Endodermal cell (in vitro differentiated cells): ENCODE measurements at places on chromosomes 4 and X. TPM values are rescaled to one million over a fixed set of nuclear protein-coding genes. Genes with fewer than 3 reads are reported as not detected.

The CHIC2 gene
- 13.5 to 22.5 TPM (median 14.4 TPM) in 3 replicates for total RNA-seq

GRCh38 chr4:83212041-83212851 is 72.4 kb downstream of the COQ2 start:
- no peak overlapping the region for H3K4me3 ChIP-seq
- DNase-seq: no peak
- H3K27ac ChIP-seq: no peak overlapping the region
- no peaks in the 10 kb centered on the region for H3K36me3 ChIP-seq
- H3K27me3 ChIP-seq: no peaks in the 10 kb centered on the region

DNA sequence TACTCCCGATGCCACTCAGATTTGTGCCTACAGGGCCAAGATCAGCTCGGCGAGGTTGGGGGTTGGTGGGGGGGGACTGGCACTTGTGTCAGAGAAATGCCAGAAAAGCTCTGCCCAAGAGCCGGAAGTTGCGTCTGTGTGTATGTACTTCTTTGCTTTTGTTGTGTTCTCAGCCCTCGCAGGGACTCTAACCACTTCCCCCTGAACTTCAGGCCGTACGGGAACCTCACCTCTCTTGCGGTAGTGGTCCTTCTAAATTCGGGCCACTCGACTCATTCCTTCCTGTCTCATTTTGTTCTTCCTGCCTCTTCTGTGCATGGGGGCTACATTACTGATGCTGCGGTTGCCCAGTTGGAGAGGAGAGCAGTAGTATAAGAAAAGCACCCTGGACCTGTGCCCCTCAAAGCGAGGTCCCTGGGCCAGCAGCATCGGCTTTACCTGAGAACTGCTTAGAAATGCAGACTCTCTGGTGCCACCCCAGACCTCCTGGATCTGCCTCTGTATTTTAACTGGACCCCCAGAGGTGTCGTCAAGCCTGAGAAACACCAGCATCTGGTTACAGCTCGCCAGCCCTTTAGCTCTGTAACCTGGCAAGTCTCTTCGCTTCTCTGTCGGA is 146.3 kb upstream of the RPS6KA3 start:
- H3K27me3 ChIP-seq: peaks cover 77% of the 10 kb centered on the region
- H3K36me3 ChIP-seq: no peaks in the 10 kb centered on the region
- H3K4me1 ChIP-seq: no peaks in the 10 kb centered on the region
- no peak overlapping the region for H3K4me3 ChIP-seq
- H3K27ac ChIP-seq: no peak overlapping the region
- DNase-seq: no peak

- no peak for DNase-seq
- no peaks in the 10 kb centered on the region for H3K4me1 ChIP-seq
- no peak overlapping the region for H3K27ac ChIP-seq
Measured at GRCh38 chr4:141335166-141335565, 114.5 kb downstream of the ZNF330 start.

The RTL9 gene
- 0.23 and 0.29 TPM in 2 replicates for total RNA-seq

- H3K27me3 ChIP-seq: no peaks in the 10 kb centered on the region
- no peak overlapping the region for H3K4me3 ChIP-seq
- no peaks in the 10 kb centered on the region for H3K4me1 ChIP-seq
- no peaks in the 10 kb centered on the region for H3K36me3 ChIP-seq
- DNase-seq: no peak
- no peak overlapping the region for H3K27ac ChIP-seq
Measured at GRCh38 chrX:119655125-119655524, 37.8 kb downstream of the SEPTIN6 start.

DNA sequence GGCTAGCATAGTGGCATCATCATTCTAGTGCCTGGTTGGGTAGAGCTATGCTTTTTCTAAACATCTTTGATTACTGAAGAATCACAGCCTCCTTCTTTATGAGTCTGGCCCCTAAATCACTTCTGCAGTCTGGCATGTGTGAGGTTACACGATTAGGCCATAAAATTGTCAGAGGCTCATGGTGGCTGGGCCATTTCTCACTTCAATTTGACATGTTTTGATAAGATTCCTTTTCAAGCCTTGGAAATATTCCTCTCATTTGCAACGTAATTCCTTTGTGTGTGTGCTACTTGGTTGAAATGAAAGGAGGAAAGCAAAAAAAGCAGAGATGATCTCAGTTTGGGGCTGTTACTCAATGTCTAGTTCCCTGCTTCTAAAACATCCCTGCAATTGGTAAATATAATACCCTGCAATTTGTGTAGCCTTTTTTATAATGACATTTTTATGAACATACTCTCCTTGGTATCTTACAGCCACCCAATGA is 6.2 kb downstream of the CCKAR start:
- no peaks in the 10 kb centered on the region for H3K4me1 ChIP-seq
- no peak for DNase-seq
- peaks cover 11% of the 10 kb centered on the region for H3K27me3 ChIP-seq
- no peak overlapping the region for H3K27ac ChIP-seq
- H3K36me3 ChIP-seq: no peaks in the 10 kb centered on the region

The MAGEB16 gene
- total RNA-seq: not detected in 3 replicates

DNA sequence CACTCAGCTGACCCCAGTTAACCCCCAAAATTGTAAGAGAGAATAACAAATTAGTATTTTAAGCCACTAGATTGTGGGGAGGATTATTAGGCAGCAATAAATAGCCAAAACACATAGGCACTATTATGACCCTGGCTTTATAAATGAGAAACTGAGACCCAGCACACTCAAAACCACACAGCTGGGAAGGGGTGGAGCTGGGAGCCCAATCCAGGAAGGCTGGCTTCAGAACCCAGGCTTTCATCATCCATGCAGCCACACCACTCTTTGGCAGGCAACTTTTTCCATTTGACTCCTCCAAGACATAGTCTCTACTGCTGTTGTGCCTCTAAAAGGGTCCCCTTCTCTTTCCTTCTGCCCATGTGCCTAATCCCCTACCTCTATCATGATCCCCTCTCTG is 253.8 kb downstream of the DHX15 start:
- no peak overlapping the region for H3K4me3 ChIP-seq
- H3K36me3 ChIP-seq: no peaks in the 10 kb centered on the region
- H3K27ac ChIP-seq: no peak overlapping the region
- DNase-seq: no peak

The CASP6 gene
- 11.1 to 25.1 TPM (median 21.8 TPM) in 3 replicates for total RNA-seq

DNA sequence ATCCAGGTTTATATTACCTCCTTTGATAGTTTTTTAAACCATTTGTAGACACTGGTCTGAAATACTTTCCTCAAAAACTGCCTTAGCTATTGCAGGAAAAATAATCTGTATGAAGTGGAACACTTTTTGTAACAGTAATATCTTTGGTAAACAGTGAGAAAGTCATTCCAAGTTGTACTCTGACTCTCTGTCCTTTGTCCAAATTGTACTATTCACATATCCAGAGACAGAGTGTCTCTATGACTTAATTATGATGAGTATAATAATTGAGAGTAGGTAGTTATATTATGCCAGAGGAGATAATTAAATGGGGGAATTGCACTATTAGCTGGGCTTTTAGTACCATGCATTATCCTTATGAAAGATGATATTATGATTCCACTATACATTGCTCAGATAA is 112.6 kb upstream of the LCORL start:
- H3K36me3 ChIP-seq: no peaks in the 10 kb centered on the region
- no peak overlapping the region for H3K27ac ChIP-seq
- no peaks in the 10 kb centered on the region for H3K4me1 ChIP-seq

- H3K27me3 ChIP-seq: no peaks in the 10 kb centered on the region
- H3K27ac ChIP-seq: no peak overlapping the region
- DNase-seq: peak; percentile 18
- H3K4me1 ChIP-seq: no peaks in the 10 kb centered on the region
Measured at GRCh38 chrX:16788477-16788876, 2.2 kb downstream of the TXLNG start.

- no peaks in the 10 kb centered on the region for H3K36me3 ChIP-seq
- DNase-seq: no peak
- no peaks in the 10 kb centered on the region for H3K4me1 ChIP-seq
- no peak overlapping the region for H3K27ac ChIP-seq
Measured at GRCh38 chrX:9730752-9731151, 34.9 kb downstream of the GPR143 start.

GRCh38 chr4:13151194-13151593 is 332.9 kb downstream of the RAB28 start:
- no peaks in the 10 kb centered on the region for H3K27me3 ChIP-seq
- H3K4me1 ChIP-seq: no peaks in the 10 kb centered on the region
- H3K27ac ChIP-seq: no peak overlapping the region
- H3K4me3 ChIP-seq: no peak overlapping the region
- no peaks in the 10 kb centered on the region for H3K36me3 ChIP-seq

GRCh38 chr4:1033840-1034551 is 22.6 kb downstream of the FGFRL1 start:
- no peaks in the 10 kb centered on the region for H3K27me3 ChIP-seq
- H3K36me3 ChIP-seq: no peaks in the 10 kb centered on the region
- H3K27ac ChIP-seq: no peak overlapping the region
- H3K4me1 ChIP-seq: no peaks in the 10 kb centered on the region
- DNase-seq: peak; percentile 53

The OFD1 gene
- total RNA-seq: 25.9 to 34.8 TPM (median 30.2 TPM) in 3 replicates

- H3K36me3 ChIP-seq: no peaks in the 10 kb centered on the region
- H3K27me3 ChIP-seq: no peaks in the 10 kb centered on the region
- no peak for DNase-seq
- H3K4me1 ChIP-seq: no peaks in the 10 kb centered on the region
- no peak overlapping the region for H3K4me3 ChIP-seq
Measured at GRCh38 chr4:81019006-81019405, 11.5 kb upstream of the BMP3 start.

DNA sequence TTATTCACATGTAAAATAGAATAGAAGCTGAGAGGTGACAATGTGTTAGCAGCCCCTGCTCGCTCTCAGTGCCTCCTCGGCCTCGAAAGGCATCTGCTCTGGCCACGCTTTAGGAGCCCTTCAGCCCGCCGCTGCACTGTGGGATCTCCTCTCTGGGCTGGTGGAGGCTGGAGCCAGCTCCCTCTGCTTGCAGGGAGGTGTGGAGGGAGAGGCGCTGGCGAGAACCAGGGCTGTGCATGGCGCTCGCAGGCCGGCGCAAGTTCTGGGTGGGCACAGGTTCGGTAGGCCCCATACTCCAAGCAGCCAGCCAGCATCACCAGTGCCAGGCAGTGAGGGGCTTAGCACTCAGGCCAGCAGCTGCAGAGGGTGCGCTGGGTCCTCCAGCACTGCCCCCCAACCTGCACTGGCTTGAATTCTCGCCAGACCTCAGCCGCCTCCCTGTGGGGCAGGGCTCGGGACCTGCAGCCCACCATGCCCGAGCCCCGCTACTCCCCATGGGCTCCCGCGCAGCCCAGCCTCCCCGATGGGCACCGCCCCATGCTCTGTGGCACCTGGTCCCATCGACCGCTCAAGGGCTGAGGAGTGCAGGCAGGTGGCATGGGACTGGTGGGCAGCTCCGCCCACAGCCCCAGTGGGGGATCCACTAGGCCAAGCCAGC is 1346.7 kb upstream of the IGFBP7 start:
- no peak for DNase-seq
- no peak overlapping the region for H3K27ac ChIP-seq
- H3K4me3 ChIP-seq: no peak overlapping the region
- no peaks in the 10 kb centered on the region for H3K27me3 ChIP-seq

GRCh38 chr4:24112466-24112865 is 222.6 kb upstream of the PPARGC1A start:
- no peaks in the 10 kb centered on the region for H3K4me1 ChIP-seq
- no peak overlapping the region for H3K27ac ChIP-seq
- no peak for DNase-seq
- H3K36me3 ChIP-seq: no peaks in the 10 kb centered on the region
- no peaks in the 10 kb centered on the region for H3K27me3 ChIP-seq

- no peaks in the 10 kb centered on the region for H3K4me1 ChIP-seq
- no peaks in the 10 kb centered on the region for H3K27me3 ChIP-seq
- no peak for DNase-seq
Measured at GRCh38 chr4:160523231-160523630, 1420.4 kb downstream of the RAPGEF2 start.

DNA sequence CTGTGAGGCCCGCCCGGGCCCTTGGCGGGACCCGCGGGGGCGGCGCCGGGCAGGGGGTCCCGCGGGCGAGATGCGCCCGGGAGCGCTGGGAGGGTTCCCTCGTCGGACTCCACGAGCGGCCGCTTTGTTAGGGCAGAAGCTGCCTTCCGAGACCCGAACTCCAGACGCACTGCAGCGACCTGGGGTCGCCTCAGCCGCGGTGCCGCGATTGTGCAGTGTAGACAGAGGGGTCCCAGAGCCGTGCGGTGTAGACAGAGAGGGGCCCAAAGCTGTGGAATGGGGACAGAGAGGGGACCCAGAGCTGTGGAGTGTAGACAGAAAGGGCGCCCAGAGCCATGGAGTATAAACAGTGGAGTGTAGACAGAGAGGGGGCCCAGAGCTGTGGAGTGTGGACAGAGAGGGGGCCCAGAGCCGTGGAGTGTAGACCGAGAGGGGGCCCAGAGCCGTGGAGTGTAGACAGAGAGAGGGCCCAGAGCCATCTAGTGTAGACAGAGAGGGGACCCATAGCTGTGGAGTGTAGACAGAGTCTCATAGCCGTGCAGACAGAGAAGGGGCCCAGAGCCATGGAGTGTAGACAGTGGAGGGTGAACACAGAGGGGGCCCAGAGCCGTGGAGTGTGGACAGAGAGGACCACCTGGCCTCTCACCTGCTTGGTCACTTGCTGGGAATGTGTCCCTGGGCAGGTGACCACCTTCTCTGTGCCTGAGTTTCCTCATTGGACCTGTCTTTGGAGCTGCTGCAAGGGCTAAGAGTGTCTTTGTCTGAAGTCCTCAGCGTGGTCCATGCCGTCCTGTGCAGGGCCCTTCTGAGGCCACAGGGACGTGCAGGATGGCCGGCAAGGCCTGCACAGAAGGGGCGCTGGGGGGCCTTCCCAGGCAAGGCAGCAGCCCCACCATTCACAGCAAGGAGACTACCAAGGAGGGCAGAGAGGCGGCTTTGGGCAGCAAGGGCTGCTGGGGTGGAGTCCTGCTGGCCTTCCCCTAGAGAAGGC is 875 bp downstream of the RGS12 start:
- DNase-seq: peak; percentile 72
- peak overlapping the region; percentile 92 for H3K27ac ChIP-seq
- no peaks in the 10 kb centered on the region for H3K36me3 ChIP-seq
- H3K4me3 ChIP-seq: peak overlapping the region; percentile 89

DNA sequence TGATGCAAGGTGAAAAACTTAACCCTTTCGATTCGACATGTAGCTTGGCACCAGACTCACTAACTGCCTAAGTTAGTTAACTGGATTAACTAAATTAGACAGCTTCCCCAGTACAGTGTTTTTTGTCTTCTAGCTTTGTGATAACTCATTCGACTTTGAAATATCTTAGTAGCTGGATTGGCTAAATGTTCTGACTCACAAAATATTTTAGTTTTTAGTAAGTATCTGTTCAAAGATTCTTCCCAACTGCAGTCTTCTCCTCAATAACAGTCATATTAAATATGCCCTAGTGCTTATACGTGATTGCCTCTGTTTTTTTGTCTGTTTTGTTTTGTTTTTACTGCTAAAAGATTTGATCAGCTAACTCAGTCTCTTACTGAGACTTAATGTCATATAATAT is 102.9 kb downstream of the KCNIP4 start:
- H3K27me3 ChIP-seq: no peaks in the 10 kb centered on the region
- H3K4me1 ChIP-seq: no peaks in the 10 kb centered on the region
- no peak overlapping the region for H3K27ac ChIP-seq
- H3K36me3 ChIP-seq: no peaks in the 10 kb centered on the region
- no peak overlapping the region for H3K4me3 ChIP-seq

- no peaks in the 10 kb centered on the region for H3K36me3 ChIP-seq
- peaks cover 4% of the 10 kb centered on the region for H3K4me1 ChIP-seq
- no peak overlapping the region for H3K4me3 ChIP-seq
- DNase-seq: no peak
- peaks cover 80% of the 10 kb centered on the region for H3K27me3 ChIP-seq
Measured at GRCh38 chr4:74968456-74969164, 35.7 kb downstream of the PARM1 start.
